ENCODE measurements at places on chromosomes 2 and 18.

DNA sequence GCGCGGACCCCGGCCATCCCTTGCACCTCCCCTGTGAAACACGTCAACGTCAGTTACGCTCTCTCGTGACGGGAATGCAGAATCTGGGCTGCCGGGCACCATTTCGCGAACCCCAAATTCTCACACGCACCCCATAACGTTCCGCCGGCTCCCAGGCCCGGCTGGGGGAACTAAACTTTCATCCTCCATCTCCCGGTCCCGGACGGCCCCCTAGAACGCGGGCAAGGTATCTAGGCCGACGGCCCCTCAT lies 544 bp downstream of the DNAJC27 start:
- no peak for DNase-seq

GRCh38 chr2:120886534-120887319 lies 151.1 kb downstream of the GLI2 start:
- DNase-seq = no peak

DNA sequence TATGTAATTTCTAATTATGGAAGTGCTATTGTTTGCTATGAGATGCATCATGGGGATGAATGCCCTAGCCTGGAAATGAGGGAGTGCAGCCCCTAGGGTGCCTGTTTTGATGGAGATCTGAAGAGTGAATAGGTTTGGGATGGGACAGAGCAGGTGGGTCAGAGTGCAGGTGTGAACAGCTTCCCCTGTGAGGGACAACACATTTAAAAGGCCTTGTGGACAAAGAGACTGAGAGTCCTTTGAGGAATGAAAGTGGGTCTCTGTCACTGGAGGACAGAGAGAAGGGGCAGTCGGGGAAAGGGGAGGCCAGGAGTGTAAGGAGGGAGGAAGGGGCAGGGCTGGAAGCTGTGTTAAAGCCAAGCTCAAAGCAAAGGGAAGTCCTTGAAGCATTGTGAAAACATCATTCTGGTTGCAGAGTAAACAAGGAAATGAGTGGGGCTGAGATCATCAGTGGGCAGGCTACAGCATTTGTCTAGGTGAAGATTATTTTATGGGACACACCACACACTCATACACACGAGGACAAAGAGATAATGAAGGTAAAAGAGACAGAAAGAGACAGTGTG lies 877.6 kb downstream of the SLC4A3 start:
- DNase-seq = no peak

GRCh38 chr2:26616706-26617587 lies 24.2 kb downstream of the CIB4 start:
- no peak for DNase-seq

DNA sequence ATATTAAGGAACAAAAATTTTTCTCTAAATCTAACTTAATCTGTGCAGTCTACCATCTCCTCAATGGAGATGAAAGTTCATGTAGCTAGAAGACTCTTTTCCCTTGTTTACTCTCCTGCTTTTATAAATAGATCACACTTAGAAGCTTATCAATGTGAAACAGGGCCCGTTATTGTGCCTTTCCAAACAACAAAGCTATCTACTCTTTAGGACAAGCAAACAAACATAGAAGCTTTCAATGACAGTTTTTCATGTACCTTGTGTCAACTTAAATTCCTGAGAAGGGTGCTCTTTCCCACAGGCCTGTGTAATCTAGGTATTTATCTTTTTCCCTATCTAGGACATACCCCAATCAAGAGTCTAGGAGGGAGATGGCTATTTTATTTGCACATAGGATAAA lies 247.8 kb upstream of the CWC22 start:
- DNase-seq = no peak

DNA sequence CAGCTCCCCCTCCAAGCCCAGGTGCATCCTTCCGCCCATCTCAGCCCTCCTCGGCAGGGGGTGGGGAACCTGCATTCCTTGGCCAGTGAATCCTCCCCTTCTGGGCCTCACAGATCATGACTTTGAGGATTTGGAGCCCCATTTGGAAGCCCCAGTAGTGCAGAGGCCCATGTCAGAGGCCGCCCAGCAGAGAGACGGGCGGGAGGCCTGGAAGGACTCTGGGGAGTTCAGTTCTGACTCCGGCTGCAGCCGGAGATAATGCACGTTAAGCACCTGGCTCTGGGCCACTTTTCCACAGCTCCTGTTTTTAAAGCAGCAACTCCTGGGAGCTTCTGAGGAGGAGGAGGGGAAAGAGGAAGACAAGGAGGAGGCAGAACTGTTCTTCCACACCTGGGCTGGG lies 14.9 kb downstream of the ATOH8 start:
- no peak for DNase-seq

DNA sequence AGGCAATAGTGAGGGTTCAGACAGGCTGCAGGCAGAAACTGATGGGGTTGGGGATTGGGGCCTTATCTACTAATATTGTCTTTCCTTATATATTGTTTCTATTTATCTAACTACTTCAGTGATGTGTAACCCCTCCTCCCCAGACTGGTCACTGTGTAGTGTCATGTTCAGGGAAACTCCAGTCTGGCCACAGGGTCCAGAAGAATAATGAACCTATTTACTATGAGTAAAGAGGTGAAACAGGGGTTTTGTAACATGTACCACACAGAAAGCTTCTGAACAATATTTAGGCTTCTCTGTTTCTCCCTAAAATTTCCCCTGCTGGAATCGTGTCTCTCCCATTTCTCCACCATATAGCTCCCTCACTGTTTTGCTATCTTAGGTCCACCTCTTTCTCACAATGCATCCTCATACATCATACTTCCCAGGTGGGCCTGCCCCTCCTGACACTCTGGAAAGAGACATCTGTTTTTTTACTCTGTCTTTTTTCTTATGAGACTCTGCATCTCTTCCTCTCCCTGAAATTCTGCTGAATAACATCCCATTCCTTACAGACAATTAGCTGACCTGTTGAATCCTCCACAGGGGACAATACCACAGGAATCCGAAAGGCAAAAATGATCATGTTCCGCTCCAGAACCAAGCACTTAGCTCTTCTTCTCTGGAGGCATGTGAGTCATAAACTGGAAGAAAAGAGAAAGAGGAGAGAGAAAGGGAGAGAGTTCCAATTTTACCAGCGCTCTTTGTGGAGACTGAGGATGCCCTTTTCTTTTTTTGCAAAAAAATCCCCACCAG lies 154.8 kb downstream of the ZEB2 start:
- no peak for DNase-seq

- no peak for DNase-seq
Observed at GRCh38 chr2:12787891-12788801, 71.4 kb downstream of the TRIB2 start.

GRCh38 chr2:215431290-215431689 lies 4.6 kb downstream of the FN1 start:
- no peak for DNase-seq

DNA sequence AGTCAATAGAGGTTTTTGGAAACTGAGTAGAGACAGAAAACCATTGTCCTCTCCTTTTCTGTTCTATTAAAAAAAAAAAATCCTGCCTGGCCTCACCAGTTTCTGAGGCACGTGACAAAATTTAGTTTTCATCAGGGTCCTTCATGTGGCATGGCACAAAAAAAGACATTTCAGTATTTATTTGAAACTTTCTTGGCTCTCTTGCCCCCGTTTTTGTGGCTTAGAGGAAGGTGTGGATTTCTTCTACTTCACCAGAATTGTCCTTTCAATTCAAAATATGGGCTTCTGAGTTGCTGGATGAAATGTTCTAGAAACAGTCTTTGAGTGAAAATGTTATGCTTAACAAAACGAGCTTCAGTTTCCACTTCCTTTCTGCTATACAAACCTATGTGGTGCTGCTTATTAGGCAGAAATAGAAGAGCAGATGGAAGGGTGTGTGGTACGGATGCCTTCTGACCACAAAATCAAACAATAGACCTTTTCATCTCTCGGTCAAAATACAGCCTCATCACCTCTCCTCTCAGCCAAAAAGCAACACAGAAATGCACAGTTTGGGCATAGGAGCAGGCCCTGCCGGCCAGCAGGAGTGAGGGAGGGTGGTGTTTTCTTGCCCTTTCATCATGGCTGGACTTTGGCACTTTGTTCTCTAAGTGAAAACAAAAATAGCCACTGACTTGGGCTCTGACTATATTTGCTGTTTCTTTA lies 89.2 kb downstream of the SH3RF3 start:
- DNase-seq = no peak

- no peak for DNase-seq
Observed at GRCh38 chr2:15807418-15808203, 132.7 kb upstream of the MYCN start.

DNA sequence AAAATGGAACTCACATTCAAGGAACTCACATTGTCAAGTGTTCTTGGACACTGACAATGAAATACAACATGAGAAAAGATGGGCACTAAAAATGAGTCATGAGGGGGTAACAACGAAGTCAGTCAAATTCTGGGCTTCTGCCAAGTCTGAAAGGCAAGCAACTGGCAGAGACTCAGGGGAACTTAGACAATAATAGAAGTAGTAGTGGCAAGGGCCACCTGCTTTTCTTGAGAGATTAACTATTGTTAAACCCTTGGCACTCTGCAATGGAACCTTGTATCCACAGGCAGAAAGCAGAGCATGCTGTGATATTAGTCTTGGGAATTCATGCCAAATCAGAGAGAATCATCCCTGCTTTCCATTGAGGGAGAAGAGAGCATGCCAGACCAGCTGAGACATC lies 382.6 kb upstream of the CDH2 start:
- DNase-seq = no peak

DNA sequence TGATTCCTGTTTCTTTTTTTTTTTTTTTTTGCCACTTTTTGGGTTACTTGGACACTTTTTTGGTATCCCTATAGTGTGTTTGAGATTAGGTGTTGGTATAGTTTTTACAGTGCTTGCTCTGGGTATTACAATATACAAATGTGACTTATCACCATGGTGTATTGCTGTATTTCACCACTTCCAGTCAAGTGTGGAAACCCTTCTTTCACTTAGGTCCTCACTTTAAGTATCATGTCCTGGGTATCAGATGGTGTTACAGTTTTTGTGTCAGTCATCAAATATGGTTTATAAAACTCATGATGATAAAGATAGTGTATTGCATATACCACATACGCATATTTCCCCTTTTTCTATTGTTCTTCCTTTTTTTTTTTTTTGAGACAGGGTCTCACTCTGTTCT lies 1.8 kb downstream of the ATP9B start:
- DNase-seq = no peak

DNA sequence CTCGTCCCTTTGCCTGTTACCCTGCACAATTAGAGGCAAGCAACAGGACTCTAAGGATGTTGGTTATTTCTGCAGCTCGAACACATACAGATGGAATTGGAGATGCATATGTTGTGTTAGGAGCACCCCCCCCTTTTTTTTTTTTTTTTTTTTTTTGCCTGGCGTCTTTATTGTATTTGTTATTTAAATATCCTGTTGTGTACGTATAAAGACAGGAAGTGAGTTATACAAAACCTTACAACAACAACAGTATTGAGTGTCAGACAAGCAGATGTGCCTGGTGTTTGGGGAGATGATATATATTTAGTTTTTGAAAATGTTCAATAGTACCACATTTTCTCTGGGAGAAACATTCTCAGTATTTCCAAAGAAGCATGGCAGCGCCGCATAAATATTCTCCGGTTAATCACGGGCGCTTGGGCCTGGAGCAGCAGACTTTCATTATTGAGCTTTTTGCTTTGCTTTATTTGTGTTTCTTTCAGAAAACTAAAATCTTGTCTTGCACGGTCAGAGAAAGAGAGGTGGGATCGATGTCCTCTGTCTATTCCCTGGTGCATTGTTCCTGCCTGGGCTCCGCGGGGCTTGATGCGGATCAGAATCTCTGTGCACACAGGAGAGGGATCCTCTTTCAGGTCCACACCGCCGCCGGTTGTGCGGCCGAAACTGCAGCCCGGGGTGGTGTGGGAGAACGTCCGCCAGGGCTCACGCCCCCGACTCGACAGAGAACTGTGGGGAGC lies 23.2 kb upstream of the ZNF516 start:
- no peak for DNase-seq

GRCh38 chr2:41906338-41906725 lies 141.5 kb upstream of the PKDCC start:
- DNase-seq = no peak

- no peak for DNase-seq
Observed at GRCh38 chr2:176554101-176555048, 285.1 kb downstream of the MTX2 start.

DNA sequence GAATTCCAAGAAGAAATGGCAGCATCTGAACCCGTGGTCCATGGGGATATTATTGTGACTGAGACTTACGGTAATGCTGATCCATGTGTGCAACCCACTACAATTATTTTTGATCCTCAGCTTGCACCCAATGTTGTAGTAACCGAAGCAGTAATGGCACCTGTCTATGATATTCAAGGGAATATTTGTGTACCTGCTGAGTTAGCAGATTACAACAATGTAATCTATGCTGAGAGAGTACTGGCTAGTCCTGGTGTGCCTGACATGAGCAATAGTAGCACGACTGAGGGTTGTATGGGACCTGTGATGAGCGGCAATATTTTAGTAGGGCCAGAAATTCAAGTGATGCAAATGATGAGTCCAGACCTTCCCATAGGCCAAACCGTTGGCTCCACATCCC lies 34.4 kb upstream of the DSG3 start:
- DNase-seq = no peak

DNA sequence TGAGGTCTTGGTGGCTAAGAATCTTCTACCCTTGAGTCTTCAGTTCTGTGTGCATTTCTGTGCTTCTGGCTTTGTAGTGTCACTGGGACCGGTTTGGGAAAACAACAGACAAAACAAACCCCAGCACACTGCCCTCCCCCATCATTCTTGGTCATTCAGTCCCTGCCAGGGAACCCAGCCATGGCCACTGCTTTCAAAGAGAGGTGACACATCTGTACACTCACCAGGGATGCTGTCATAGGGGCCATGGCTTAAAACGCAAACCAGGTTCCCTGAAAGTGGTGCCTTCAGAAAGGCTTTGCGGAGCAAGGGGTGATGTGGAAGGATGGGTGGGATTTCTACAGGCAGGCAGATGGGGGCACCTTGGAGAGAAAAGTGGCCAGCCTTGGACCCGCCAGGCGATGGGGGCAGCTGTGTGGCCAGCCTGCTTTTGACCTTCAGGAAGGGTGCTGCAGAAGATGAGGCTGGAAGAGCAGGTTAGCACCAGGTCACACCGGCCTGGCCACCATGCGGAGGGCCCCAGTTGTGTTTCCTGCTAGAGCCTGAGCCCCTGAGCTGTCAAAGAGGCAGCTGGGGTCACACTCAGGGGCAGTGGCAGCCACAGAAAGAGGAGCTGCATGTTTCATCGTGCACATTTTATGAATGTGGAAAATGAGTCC lies 101.3 kb downstream of the INHBB start:
- DNase-seq = no peak
